ENCODE measurements at places on chromosomes 7 and 10.
A peak's percentile ranks its signal among the peaks of the same experiment; 100 is the strongest.

DNA sequence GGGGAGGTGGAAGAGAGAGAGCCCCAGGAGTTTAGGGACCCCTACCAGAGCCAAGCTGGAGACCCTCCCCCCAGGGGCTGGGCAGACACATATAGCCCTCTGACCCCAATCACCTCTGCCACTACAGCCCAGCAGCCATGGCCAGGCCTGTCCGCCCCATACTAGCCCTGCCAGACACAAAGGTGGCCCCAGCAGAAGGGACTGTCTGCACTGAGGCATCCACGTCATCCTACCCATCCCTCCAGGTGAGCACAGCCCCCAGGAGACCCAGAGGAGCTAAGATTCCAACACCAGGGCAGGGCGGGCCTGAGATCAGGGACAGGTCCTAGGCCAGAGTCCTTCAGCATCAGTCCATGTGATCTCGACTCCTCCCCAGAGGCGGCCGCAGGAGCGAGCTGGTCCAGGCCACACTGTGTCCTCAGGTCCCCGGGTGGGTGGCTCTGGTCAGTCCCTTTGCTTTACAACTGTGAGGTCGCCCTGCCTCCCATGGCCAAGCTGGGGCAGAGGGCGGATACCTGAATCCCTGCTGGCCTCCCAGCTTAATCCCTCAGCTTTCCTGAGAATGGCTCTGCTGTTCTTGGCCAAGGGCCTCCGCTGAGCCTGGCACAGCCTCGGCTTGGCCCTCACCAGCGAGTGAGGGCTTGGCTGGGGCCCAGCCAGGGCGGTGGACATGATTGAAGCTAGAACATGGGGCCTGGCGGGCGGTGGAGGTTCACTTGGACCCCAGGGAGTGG lies 14.3 kb upstream of the ELN start:
- DNase-seq = no peak

DNA sequence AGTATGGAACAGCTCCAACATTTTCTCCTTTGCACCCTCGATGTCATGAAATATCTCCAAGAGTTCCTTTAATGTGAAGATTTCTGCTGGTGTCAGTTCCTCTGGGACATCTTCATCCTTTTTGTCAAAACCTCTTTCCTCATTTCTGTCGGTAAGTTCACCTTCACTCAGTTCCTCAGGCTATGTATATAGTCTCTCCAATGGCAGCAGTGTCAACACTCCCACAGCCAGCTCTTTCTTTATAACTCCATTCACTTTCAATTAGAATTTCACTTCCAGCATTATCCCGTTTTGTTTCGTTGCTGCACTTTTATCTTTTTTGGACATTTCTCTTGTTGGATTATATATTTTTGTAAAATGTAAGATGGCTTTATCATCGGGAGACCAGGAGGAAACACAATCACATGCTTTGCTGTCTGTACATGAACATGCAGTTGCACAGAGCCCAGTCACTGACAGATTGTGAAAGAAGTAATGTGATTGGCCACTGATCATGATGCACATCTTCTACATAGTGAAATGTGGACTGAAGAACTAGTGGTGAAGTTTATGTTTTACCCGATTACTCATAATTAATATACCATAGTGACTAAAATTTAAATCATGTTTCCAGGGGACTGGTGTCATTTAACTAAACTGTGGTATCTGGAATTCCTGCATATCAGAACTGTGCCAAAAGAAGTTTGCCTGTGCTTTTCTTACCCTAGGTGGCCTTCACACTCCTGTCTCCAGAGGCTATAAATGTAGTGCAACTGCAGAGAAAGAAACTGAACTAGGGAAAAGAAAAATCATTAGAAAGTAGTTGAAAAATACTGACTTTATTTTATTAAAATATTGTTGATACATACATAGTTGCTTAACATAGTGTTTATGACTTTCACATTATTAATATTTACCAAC lies 289.6 kb downstream of the PPP1R3A start:
- no peak for DNase-seq

- no peak for DNase-seq
Measured at GRCh38 chr7:155996718-155997280, 184.5 kb upstream of the SHH start.

DNA sequence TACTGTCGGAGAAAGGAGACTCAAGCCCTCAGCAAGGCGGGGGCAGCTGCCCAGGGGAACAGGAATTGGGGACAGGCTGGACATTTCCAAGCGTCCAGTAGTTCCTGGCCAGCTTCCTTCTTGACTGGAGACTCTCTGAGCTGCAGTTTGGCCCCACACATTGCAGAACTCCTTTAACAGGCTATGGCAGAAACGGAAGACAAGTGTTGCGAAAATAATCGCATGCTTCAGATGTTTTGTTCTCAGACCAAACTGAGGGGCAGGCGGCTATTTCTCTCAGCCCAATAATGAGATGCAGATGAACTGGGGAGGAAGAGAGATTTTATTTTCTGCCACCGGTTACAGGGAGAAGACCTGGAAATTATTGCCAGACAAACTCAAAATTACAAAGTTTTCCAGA lies 88.0 kb upstream of the PFKP start:
- no peak for DNase-seq

GRCh38 chr7:2205036-2205780 lies 27.5 kb downstream of the MAD1L1 start:
- no peak for DNase-seq

- peak; percentile 35 for DNase-seq
Measured at GRCh38 chr7:2608921-2609411, 22.8 kb upstream of the TTYH3 start.

GRCh38 chr10:29751240-29751639 lies 116.5 kb upstream of the SVIL start:
- no peak for DNase-seq

DNA sequence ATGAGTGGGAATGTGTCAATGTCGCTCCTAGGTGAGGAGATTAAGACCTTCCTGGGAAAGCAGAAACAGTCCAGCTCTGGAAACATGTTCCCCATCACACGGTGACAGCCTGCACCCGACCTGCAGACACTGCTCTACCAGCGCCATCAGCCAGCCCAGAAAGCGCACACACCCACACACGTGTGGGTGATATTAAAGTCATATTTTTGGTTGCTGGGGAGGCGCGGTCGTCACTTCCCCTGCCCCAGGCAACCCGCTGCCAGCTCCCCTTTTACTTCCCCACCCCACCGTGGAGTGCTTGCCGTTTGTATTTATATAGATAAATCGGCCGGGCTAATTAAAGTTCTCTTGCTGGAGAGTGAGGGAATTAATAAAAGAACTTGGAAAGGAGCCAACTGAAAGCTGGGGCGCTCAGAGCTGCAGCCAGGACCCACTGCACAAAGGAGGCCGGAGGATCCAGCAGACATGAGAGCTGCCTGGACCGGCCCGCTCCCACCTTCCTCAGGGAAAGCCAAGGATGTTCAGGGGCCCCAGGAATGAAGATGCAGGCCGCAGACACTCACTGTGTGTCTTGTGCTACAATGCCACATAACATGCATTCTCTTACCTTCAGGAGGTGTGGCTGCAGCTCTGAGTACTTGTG lies 145.2 kb upstream of the UNC5B start:
- DNase-seq = no peak

GRCh38 chr10:43735907-43736306 lies 87.2 kb upstream of the ZNF32 start:
- no peak for DNase-seq

DNA sequence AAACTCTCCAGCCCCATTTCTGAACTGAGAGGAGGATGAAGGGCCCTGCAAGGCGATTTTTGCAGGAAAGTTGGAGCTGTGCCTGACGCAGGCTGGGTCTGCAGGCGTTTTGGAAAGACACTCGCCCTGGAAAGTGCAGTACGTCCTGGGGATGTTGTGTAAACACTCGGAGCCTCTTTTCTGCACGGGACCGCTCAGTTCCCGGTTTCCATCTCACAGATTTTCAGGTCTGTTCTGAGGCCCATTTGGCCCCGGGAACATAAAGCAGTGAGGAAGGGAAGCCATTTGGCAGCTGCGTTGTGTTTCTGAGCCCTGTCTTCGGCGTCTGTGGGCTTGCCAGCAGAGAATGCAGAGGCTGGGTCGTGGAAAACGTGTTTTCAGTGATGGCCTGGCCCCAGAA lies 655.0 kb upstream of the MGMT start:
- DNase-seq = no peak

DNA sequence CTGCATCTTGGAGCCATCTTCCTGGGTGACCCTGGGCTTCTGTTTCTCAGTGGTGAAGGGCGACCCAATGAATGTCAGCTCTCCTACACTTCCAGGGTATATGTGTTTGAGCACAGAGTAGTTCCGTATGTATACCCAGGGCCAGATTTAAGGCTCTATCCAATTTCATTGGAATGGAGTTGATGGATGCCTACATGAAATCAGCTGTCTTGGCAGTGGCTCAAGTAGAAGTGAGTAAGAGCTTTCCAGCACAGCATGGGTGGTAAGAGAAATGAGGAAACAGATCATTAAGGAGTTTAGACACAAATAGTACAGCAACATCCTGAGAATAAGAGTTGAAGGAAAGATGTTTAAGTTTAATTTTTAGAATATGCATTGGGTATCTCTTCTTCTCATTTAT lies 433.0 kb downstream of the PAXIP1 start:
- no peak for DNase-seq
